Pancreas (tissue), 10 donors: ENCODE measurements at places on chromosomes 1 and 21. TPM values are rescaled to one million over a fixed set of nuclear protein-coding genes. Genes with fewer than 3 reads are reported as not detected.

NBPF6 gene
- total RNA-seq, result not detected

TLR5 gene
- 2.4 TPM for total RNA-seq

ETV3L gene
- total RNA-seq, result not detected

MCOLN3 gene
- total RNA-seq, result 5.1 TPM

DCDC2B gene
- total RNA-seq, result not detected

IGSF21 gene
- 0.67 TPM for total RNA-seq

LORICRIN gene
- total RNA-seq, result not detected

CRNN gene
- not detected for total RNA-seq

FCRL2 gene
- total RNA-seq, result not detected

AMY2A gene
- 4,704 TPM for total RNA-seq

- peak; percentile 96 for DNase-seq
Measured at GRCh38 chr1:25430073-25430966, at the start of gene MACO1. Gene MACO1, plus strand, starts transcription at chr1:25430897. Its CDS starts 202 bp downstream, at chr1:25431099.

GRCh38 chr1:240610636-240611035 lies 1.3 kb downstream of the GREM2 start:
- DNase-seq, result no peak

DNA sequence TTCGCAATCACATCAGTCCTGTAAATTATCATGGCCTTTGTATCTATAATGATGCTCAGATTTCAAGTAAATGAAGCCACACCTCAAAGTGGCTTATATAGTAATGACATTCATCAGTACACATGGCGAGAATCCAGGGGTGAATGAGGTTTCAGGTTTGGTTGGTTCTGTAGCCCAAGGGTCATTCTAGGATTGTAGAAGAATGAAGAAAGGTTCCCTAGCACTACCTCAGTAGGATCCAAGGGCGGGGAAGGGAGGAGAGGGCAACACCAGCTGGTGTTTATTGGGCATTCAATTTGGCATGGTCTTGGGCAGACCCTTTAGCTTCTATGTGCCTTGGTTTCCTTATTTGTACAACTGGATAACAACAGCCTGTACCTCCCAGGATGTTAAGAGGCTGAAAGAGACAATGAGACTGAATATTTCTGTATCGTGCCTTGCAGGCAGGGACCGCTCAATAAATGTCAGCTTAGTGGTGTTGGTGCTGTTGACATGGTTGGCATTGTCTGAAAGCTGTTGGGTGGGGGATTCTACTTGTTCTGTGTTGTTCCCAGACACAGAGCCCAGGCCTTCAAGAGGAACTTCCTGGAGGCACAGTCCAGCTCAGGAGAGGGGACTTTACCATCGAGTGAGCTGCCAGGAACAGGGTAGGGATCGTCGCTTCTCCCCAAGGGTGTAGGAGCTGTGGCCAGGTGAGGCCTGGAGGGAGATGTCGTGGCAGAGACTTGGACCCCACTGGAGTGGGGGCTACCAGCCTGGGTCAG lies 388.2 kb downstream of the PTPRU start:
- DNase-seq, result no peak

GRCh38 chr1:3443807-3444206 lies 10.7 kb upstream of the ARHGEF16 start:
- DNase-seq, result no peak

- peak; percentile 12 for DNase-seq
Measured at GRCh38 chr1:87392248-87393192, 63.8 kb downstream of the LMO4 start.

DNA sequence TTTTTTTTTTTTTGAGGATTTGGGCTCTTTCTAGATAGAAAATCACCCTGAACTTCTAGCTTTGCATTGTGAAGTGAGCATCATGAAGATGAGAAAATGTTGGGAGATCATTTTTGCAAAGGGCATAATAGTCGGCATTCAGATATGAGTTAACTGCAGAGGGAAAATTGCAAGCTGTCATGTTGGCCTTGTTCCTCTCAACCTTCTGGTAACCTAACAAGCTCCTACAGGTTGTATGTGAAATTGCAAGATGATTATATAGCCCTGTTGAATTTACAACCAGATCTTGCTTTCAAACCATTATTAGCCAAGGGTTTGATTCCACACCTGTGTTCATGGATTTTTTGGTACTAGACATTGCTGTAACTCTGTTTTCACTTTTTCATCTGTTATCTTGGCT lies 2.2 kb downstream of the ELOA start:
- DNase-seq, result no peak

- no peak for DNase-seq
Measured at GRCh38 chr1:87398641-87399040, 70.0 kb downstream of the LMO4 start.

GRCh38 chr1:53736290-53736689 lies 2.7 kb downstream of the GLIS1 start:
- no peak for DNase-seq

DNA sequence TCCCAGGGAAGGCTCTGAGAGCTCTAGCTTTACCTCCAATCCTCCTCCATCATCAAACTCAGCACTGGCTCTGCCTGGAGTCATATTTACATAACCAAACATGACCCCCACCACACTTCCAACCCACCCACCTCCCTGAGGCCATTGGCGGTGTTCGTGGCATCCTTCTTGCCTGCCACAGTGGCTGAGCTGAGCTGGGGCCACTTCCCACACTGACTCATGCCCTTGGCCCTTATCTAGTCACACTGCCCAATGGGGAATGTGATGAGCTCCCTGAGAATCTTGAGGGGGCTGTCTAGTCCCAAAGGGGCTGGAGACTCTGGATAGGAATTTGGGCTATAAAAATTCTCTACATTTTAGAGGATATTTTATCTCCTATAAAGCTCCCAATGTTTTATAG lies 230.9 kb upstream of the IRF2BP2 start:
- DNase-seq, result no peak

DNA sequence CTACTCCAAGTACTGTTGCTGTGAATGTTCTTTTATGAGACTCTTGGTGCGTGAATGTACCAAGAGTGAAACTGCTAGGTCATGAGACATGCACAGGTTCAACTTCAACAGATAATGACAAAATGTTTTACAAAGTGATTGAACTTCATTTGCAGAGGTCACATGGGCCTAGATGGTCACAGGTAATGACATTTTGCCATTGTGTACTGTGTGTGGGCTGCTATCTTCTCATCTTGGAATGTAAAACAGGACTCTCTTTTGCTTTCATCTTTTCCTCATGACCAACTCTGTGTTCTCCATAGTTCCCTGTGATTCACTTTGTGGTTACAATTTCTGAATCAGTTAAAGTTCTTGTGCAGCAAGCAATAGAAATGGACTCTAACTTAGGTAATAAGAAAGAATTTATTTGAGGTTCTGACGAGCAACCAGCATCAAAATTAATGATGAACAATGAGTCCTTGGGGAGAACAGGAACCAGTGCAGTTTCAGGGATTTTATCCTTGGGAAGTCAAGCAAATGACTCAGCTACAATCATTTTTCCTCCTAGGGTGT lies 16.2 kb upstream of the TSNAX start:
- DNase-seq, result no peak

GRCh38 chr1:174660476-174660875 lies 212.7 kb downstream of the GPR52 start:
- DNase-seq, result no peak

GRCh38 chr1:95575291-95575690 lies 341.3 kb downstream of the RWDD3 start:
- DNase-seq, result no peak

- no peak for DNase-seq
Measured at GRCh38 chr1:21854751-21855131, 42.7 kb downstream of the LDLRAD2 start.

- DNase-seq, result no peak
Measured at GRCh38 chr1:156076609-156077429, 5.4 kb downstream of the MEX3A start.

GRCh38 chr1:202160377-202160940 lies at the start of gene PTPN7:
Gene PTPN7, minus strand, starts transcription at chr1:202160602. Its CDS starts 1,200 bp downstream, at chr1:202159402.
- no peak for DNase-seq

GRCh38 chr21:43341378-43342161 lies 85.4 kb downstream of the SIK1 start:
- no peak for DNase-seq

GRCh38 chr1:162007466-162007865 lies 16.2 kb downstream of the OLFML2B start:
- no peak for DNase-seq

GRCh38 chr1:187122566-187122965 lies 293.8 kb downstream of the PLA2G4A start:
- DNase-seq, result no peak

GRCh38 chr1:206568779-206569352 lies 43.4 kb downstream of the EIF2D start:
- no peak for DNase-seq

GRCh38 chr1:58447042-58447441 lies 99.5 kb downstream of the OMA1 start:
- DNase-seq, result no peak

DNA sequence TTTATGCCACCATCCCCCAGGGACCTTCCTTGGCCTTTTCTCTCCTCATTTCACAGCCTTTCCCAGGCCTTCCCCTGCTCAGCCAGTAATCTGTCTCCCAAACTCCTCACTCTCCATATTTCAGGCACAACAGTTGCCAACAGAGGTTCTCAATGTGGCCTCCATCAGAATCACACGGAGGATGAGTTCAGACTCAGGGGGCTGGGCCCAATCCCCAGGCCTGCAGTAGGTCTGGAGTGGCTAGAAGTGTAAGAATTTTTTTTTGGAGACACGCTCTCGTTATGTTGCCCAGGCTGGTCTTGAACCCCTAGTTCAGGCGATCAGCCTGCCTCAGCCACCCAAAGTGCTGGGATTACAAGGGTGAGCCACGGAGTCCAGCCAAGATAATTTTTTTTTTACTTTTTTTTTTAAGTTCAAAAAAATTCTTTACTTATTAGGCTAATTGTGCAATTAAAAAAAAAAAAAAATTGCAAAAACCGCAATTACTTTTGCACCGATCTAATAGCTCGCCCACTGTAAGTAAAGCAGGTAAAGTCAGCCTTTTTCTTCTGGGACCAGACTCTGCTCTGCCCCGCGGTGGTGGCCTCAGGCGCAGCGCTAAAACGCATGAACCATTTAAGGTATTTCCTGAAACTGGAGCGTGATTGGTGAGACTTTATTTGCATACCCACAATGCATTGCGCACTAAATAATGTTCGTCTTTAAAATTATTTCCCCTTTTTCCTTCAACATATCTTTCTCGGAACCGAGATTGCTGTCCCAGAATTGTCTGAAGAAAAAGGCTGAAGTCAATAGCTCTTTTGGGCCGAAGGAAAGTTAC lies 18.7 kb downstream of the KIAA2013 start:
- peak; percentile 95 for DNase-seq
